Inflammatory macrophage treated with lipopolysaccharide for 1 hour (primary cell): ENCODE measurements at places on chromosomes 11 and 22.

DNA sequence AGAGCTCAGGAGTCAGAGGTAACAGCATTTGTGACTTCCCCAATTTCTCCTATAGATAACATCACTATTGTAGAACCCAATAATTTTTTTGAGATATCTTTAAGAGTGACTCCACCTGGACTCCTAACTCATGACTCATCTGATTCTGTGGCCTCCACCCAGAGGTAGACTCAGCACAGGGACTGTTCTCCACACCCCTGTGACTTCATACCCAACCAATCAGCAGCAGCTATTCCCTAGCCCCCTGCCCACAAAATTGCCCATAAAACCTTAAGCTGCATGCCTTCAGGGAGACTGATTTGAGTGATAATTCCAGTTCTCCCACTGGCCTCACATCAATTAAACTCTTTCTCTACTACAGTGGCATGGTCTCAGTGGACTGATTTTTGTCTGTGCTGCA lies 475.4 kb upstream of the FAT3 start:
- no peak for DNase-seq

DNA sequence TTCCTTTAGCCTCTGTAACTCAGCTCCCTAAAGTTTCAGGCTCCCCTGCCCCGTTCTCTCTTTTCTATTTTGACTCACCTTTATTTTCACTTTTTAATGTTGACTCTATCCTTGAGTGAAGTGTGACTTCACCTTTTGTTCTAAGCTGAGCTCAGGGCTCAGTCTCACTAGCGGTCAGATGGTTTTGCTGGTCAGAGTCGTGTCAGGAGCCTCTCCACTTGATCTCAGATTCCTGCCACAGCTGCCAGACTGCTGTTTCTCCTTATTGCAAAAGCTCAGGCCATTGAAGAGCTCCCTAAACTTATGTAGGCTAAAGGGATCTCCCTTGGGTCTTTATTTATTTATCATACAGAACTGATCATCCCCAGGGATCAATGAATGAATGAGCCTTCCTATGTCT lies 13.7 kb upstream of the POU2AF2 start:
- no peak for DNase-seq

DNA sequence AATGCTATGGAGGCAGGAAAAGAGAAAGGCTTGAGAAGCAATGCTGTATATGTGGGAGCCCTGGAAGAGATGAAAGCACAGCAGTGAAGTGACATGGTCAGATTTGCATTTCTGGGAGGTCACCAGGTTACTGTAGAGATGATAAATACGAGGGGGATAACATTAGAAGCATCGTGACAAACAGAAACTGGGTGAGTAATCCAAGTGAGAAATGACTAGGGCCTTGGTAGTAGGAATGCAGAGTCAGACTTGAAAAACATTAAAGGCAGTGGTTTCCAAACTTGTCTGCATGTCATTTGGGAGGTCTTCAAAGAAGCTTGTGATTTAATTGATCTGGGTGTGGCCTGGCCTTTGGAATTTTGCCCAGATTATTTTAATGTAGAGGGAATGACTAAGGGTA lies 43.9 kb downstream of the CCDC34 start:
- DNase-seq, result no peak

GRCh38 chr22:19764636-19765476 lies 4.3 kb downstream of the TBX1 start:
- no peak for DNase-seq

DNA sequence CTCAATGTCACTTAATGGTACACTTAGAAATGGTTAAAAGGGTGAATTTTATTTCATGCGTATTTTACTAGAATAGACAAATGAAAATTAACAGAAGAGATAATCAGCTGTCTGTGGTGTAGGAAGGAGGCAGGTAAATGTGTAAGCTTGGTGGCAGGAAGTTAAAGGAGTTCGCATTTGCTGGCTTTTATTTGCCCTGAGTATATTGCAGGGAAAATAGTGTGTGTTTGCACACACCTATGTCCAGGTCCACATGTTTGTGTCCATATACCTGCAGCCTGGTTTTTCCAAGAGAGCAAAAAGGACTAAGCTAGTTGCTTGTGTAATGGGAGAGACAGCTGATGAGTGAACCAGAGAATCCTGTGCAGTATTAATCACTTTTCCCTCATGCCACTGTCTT lies 16.0 kb downstream of the NTM start:
- DNase-seq, result no peak

DNA sequence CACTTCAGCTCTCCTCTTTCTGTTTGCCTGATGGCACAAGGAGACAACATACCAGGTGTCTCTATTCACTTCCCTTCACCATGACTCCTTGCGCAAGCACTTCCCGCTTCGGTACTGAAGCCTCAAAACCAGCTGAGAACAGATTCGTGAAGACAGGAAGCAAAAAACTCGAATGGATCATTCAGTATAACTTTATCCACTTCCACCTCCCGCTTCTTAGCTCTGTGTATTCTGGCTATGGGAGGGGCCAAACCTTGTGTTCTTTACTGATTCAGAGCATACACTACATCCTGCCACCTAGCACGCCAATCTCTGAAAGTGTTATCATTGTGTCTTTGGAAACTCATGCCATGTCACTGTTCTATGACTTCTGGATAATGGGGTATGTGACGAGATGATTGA lies 62.2 kb upstream of the ADA2 start:
- peak; percentile 25 for DNase-seq

DNA sequence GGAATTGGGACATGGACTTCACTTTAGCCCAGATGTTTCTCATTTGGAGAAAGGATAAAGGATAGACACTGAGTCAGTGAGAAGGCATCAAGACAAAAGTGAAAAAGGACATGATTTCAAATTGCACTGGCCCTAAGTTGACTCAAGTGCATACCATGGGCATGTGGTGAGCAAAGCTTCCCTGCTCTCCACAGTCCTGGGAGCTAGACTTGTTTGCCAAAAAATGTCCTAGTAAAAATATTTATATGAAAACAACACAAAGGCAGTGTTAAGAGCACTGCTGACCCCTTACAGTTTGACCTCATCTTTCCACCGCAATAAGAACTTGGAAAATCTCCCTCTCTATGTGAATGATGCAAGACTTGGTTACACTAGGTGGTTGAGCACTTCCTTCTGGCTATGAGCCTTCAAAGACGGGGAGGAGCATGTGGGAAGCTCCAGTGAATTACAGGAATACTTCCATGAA lies 46.5 kb upstream of the FIBIN start:
- no peak for DNase-seq

- no peak for DNase-seq
Measured at GRCh38 chr11:7457211-7457610, 28.1 kb upstream of the OLFML1 start.

- DNase-seq, result no peak
Measured at GRCh38 chr11:10855295-10855694, 2.6 kb downstream of the ZBED5 start.

DNA sequence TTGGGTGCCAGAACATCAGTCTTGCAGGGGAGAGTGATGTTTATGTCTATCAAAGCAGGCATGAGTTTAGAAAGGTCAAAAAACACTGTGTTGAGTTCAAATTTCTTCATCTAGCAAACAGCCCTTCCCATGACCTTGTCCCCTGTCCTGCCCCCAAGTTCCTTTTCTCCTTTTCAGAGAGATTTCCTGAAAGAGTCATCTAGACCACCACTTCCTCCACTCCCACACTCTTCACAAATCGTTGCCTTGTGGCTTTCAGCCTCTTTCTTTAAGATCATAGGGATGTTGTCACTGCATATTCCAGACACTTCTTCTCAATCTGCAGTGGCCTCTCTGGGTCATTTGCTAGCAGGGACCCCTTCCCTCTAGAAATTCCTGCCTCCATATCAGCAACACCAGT lies 290.5 kb downstream of the TENM4 start:
- peak; percentile 67 for DNase-seq

GRCh38 chr11:24773322-24773721 lies 276.5 kb downstream of the LUZP2 start:
- no peak for DNase-seq

DNA sequence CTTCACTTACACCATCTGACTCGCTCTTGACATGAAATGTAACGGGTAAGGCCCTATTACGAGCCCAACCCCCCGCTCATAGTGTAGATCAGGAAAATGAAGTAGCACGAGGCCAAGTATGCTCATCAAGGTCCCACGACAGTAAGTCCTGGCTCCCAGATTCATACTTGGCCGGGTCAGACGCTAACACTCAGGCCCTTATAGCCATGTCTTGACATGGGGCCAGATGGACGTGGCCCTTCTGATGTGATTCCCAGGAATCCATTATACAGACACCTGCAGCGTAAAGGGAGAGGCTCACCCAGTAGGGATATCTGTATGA lies 175.1 kb downstream of the CEP164 start:
- no peak for DNase-seq

GRCh38 chr22:44382116-44383038 lies 69.6 kb upstream of the SHISAL1 start:
- DNase-seq, result no peak

DNA sequence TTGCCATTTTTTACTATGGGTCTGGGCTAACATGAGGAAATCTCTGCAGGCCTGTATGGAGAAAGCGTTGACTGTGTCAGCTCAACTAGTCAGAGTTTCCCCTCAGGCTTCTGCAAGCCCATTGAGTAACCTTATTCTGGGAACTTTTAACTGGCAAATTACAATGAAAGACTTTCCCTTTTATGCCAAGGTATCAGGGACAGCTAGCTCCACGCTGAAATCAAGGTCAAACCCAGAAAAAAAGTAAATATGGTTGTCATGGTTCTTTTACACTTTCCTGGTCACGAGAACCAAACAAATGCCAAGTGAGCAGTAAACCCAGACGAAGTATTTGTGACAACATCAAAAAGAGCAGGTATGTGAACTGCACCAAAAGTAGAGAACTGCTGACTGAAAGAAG lies 13.8 kb downstream of the OSBP start:
- no peak for DNase-seq
